Activated effector memory CD4-positive, alpha-beta T cell treated with anti-CD3 and anti-CD28 coated beads, Interleukin-2, amount 50 U/mL, for 16 hours (primary cell): ENCODE measurements at places on chromosomes 4 and X.

GRCh38 chrX:82218361-82218760 is 1016.5 kb downstream of the SH3BGRL start:
- no peak for DNase-seq

DNA sequence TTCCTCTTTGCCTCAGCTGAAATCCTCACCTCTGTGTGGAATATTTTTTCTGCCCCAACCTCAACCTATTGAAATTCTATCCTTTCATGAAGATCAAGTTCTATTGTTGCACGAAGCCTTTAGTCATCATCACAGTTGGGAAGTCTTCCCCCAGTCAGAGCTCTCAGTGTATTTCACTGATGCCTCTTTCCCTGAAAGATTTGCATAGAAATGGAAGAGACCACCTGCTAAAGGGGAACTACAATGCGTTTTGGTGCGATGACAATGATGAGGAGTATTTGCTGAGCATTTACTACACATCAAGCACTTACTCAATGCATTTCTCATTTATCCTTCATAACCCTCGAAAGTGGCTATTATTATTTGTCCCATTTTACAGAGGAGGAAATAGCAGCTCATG is 151.2 kb upstream of the KLF3 start:
- DNase-seq, result no peak

- DNase-seq, result no peak
Observed at GRCh38 chrX:136546371-136546781, 14.4 kb downstream of the VGLL1 start.

- DNase-seq, result no peak
Observed at GRCh38 chr4:93063325-93063724, 759.6 kb downstream of the GRID2 start.

DNA sequence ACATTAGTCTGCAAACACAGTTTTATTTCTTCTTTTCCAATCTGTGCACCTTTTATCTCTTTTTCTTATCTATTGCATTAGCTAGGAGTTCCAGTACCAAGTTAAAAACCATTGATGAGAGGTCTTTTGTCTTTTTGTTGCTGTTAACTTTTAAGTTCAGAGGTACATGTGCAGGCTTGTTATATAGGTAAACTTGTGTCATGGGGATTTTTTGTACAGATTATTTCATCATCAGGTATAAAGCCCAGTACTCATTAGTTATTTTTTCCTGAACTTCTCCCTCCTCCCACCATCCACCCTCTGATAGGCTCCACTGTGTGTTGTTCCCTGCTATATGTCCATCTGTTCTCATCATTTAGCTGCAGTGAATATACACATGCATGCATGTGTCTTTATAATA is 349.9 kb downstream of the PDHA2 start:
- no peak for DNase-seq

DNA sequence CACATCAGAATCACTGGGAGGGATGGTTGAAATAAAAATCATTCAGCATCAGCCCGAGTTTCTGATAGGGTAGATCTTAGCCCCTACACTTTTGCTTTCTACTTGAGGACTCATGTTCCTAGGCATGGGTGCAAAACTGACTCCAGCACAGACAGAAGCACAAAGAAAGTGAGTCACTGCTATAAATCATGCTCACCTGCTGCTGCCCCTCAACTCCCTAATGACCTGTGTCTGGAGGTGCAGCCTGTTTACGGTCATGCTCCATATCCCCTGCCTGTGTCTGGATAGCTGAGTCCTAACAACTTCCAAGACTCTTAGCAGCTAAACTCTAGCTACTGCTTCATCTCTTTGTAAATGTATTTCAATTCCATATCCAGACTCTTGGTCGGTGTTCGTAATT is 57.8 kb downstream of the ADGRA3 start:
- no peak for DNase-seq

- no peak for DNase-seq
Observed at GRCh38 chrX:98490670-98491069, 1607.0 kb downstream of the RPA4 start.

DNA sequence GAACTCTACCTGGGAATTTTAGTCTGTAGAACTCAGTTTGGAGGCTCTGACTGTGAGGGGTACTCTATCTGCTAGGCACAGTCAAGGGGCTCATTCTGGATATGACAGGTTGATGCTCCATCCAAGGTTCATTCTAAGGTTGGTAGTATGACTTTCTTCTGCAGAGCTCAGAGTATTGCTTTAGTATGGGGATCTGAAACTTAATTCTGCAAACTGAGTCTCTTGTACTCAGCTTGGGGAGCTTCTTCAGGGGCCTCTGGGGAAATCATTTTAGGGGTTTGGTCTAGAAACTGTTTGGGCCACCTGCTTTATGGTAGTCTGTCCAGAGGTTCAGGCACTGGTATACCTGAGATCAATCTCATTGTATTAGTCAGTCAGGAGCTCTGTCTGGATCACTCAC is 9.7 kb upstream of the TSR2 start:
- no peak for DNase-seq

GRCh38 chrX:134654398-134655012 is 3.8 kb downstream of the PLAC1 start:
- DNase-seq, result peak; percentile 58

- no peak for DNase-seq
Observed at GRCh38 chr4:101475246-101475645, 127.9 kb upstream of the PPP3CA start.

DNA sequence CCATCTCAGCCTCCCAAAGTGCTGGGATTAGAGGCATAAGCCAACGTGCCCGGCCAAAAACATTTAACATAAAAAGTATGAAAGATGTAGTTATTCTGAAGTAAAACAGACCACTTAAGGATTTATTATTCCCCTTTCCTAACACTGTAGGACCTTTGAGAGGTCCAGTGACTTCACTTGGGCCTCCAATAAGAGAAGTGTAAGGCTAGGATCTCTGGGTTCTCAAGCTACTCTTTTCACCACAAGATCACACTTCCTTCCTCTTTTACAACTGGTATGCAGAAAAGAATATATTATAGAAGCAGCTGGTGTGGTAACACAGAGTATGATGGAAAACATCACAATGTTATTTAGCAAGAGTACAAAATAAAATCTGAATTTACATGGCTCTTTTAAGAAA is 30.2 kb upstream of the CCNG2 start:
- DNase-seq, result no peak

DNA sequence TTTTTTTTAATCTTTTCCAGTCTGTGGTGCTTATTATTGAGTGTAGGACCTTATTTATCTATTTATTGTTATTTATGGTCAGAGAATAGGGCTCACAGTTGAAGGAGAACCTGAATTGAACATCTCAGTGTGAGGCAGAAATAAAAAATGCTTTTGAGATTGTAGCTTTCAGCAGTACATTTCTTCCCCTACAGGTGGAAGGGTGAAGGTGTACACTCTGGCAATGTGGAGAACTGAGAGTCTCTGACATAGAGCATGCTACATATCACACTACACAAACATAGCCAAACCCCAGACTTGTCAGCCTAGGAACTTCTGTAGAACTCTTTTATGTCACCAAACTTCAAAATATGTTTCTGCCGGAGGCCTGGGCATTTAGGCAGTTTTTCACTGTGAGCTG is 140.2 kb downstream of the STIM2 start:
- no peak for DNase-seq

- DNase-seq, result no peak
Observed at GRCh38 chrX:15194146-15194545, 75.7 kb downstream of the ASB9 start.

DNA sequence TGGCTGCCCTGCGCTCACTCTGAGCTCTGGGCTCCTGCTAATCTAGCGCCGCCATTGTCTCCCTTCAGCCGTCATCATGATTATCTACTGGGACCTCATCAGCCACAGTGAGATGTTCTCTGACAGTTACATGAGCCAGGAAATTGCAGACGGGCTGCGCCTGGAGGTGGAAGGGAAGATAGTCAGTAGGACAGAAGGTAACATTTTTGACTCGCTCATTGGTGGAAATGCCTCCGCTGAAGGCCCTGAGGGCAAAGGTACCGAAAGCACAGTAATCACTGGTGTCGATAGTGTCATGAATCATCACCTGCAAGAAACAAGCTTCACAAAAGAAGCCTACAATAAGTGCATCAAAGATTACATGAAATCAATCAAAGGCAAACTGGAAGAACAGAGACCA is 21.8 kb upstream of the PIN4 start:
- no peak for DNase-seq

GRCh38 chrX:71870208-71871098 is 40.2 kb upstream of the NHSL2 start:
- no peak for DNase-seq

DNA sequence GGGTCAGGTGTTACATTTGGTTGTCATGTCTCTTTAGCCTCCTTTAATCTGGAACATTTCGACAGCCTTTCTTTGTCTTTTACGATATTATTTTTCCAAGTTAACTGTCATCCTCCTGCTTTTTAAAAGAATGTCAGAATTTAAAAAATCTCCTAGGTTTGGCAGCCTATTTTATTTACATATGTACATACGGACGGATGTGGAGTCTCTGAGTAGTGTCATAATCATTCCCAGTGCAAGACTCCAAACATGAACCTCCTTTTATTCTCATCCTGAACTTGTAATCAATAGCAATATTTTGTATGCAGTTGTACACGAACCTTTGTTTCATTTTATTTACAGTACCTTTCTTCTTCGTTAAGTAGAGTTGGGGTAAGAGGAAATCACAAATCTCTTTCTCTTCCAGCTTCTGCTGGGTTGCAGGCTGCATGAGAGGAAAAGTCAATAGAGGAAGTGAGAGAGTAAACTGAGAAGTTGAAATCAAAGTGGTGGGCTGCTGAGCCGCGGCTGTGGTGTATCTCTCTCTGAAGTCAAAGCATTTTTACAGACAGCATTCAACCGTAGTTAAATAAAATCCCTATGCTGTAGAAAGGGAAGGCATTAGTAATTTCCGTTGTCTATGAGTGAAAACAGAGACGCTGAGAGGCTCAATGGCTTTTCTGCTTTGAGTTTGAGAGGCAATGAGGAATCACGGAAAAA is 53.9 kb upstream of the RPS6KA3 start:
- no peak for DNase-seq

- DNase-seq, result no peak
Observed at GRCh38 chrX:7139202-7140081, 8.1 kb upstream of the STS start.

- no peak for DNase-seq
Observed at GRCh38 chr4:138494116-138494515, 252.0 kb upstream of the SLC7A11 start.

GRCh38 chr4:59664771-59665170 is 1535.4 kb upstream of the ADGRL3 start:
- no peak for DNase-seq

DNA sequence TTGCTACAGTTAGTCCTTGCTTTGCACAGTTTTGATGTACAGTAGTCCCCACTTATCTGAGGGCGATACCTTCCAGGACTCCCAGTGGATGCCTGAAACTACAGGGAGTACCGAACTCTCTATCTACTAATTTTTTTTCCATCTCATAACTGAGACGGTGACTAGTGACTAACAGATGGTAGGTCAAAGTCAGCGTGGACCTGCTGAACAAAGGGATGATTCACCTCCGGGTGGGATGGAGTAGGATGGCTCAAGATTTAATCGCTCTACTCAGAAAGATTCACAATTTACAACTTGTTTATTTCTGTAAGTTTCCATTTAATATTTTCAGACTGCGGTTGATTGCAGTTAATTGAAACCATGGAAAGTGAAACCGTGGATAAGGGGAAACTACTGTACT is 655.8 kb downstream of the ZNF674 start:
- no peak for DNase-seq

- DNase-seq, result no peak
Observed at GRCh38 chr4:100591161-100591876, 73.5 kb upstream of the EMCN start.

GRCh38 chr4:123848606-123849005 is 452.0 kb downstream of the SPRY1 start:
- no peak for DNase-seq

DNA sequence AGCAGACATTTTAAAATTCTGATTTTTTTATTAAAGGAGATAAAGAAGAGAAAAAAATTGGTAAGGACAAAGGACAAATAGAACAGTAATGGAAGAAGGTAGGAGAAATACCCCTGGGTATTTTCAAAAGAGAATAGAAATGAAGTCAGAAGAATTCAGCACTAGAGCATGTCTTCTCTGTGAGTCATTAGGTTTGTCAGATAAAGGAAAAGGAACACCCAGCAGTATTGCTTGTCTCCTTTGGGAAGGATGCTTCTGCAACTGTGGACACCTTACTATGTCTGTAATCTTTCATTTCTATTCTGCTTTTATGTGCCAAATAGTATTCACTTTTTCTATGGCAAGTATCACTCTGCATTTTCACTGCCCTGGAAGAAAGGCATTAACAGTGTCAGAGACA is 24.0 kb upstream of the PCDH7 start:
- no peak for DNase-seq

GRCh38 chrX:63434206-63434605 is 83.1 kb upstream of the SPIN4 start:
- DNase-seq, result no peak

- DNase-seq, result no peak
Observed at GRCh38 chr4:67712000-67712625, 11.2 kb upstream of the UBA6 start.

DNA sequence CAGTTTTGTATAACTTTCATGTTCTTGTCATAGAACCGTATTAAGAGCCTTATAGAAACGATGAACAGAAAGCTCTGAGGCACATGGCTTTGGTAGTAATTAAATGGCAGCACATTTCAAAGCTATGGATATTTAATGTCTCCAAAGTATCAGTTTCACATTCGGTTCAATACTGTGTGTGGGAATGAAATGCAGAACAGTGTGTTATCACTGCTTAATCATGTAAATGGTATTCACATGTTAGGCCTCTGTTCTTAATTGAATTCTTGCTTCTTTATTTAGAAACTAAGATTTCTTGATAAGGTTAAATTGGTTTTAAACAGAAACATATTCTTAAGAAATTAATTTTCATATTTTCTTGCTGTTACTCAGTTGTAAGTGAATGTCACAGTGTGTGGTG is 701.0 kb upstream of the PITX2 start:
- DNase-seq, result no peak

DNA sequence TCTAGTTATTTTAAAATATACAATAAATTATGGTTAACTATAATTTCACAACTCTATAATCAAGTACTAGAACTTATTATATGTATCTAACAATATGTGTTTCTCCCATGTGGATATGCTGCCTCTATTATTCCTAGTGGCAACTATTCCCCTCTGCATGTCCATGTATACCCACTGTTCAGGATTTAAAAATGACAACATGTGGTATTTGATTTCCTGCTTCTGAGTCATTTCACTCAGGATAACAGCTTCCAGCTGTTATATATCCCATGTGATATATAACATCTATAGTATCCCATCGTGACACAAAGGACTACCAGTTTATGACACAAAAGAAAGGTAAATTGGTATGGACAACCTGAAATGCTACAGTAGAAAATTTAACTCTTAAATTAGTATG is 167.4 kb upstream of the TACR3 start:
- no peak for DNase-seq

GRCh38 chr4:48268956-48269860 is at the start of gene TEC:
Gene TEC, minus strand, starts transcription at chr4:48269838. Its CDS starts 41,224 bp downstream, at chr4:48228614.
- DNase-seq, result peak; percentile 64

DNA sequence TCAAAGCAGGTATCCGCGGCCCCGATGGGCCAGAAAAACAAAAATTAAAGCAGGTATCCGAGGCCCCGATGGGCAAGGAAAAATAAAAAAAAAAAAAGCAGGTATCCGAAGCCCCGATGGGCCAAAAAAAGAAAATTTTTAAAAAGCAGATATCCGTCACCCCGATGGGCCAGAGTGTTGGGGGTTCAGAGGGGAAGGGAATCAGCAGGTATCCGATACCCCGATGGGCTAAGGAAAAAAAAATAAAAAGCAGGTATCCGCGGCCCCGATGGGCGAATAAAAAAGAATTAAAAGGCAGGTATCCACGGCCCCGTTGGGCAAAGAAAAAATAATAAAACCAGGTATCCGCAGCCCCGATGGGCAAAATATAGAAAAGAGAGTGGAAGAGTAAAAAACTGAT is 289.0 kb downstream of the CHIC1 start:
- DNase-seq, result no peak
